Renal cortex interstitium (tissue), 15 donors: ENCODE measurements at places on chromosomes 2 and 18.

DNA sequence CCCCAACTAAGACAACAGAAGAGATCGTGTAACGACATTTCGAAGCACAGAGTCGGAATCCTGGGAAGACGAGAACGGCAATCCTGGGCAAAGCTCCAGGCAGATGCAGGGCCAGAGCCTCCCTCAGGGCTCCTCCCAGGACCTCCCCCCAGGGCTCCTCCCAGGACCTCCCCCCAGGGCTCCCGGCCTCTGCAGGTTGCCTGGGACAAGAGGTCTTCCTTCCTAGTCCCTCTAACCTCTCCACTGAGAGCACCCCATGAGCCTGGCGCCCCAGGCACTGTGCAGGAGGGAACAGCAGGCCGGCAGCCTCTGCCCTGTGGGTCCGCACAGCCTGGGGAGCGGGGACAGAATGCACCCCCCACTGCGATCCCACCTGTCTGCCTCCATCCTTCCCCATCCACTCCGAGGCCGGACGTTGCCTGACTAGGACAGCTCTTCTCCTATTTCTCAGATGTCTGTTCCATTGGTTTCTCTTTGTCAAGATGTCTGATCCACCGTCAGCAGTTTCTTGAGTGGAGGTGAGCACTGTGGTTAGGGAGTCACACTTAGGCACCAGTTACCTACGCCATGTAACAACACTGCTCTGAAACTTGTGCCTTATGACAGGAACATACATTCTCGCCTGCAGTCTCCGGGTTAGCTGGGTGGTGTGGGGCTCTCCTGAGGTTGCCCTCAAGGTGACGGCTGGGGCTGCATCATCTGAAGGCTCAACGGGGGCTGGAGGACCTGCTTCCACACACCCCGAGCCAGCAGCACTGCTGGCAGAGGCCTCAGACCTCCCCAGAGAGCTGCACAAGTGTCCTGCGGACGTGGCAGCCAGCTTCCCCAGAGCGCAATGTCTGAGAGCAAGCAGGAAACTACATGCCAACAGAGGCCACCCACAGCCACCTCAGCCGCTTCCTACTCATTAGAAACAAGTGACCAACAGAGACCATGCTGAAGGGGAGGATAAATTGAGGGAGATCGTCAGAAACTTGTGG lies 28.9 kb downstream of the ADI1 start:
- no peak for DNase-seq

GRCh38 chr2:172446474-172447063 lies 19.2 kb downstream of the ITGA6 start:
- DNase-seq, result no peak

DNA sequence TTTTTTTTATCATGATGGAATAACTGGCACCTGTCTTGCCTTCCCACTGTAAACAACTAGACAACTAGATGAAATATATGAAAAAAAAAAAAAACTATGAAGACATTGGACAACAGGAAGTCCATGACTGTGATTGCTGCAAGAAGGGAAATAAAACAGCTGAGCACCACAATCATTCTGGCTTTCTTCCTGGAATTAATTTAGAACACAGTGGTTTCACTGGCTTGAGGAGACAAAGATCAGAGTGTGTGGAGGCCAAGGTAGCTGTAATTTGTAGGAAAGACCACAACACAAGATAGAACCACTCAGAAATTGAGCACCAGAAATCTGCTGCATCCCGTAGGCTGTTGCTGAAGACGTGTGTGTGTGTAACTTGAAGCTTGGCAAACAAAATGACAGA lies 121.1 kb upstream of the PID1 start:
- DNase-seq, result no peak

- no peak for DNase-seq
Measured at GRCh38 chr2:236705295-236706105, 135.9 kb downstream of the ACKR3 start.

DNA sequence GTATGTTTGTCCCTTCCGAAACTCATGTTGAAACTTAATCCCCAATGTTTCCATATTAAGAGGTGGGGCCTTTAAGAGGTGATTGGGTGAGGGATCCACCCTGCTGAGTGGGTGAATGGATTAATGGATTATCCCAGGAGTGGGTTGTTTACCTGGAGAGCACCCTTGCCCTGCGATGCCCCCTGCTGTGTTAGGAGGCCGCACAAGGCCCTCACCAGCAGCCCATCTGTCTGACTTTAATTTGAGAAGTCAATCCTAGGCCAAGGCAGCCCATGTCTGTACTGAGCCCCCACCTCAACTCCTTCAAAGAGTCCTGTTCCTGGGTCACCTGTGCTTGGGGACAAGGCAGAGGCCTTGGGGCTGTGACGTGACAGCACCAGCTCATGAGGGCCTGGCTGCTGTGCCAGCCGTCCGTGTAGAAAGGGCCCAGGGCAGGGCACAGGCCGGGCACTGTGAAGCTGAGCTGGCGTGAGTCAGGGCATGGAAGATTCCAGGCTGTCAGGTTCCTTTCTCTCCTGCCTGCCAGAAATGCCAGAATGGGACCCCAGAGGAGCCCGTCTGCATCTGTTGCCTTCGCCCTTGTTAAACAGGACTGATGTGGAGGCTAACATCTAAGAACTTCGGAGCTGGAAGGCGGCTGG lies 21.3 kb upstream of the TAF1B start:
- DNase-seq, result no peak

- no peak for DNase-seq
Measured at GRCh38 chr2:119523952-119524694, at the start of gene SCTR. Gene SCTR (minus strand): TSS chr2:119524483. CDS start chr2:119524226, 257 bp downstream.

GRCh38 chr2:225117051-225117716 lies 74.9 kb upstream of the DOCK10 start:
- no peak for DNase-seq

DNA sequence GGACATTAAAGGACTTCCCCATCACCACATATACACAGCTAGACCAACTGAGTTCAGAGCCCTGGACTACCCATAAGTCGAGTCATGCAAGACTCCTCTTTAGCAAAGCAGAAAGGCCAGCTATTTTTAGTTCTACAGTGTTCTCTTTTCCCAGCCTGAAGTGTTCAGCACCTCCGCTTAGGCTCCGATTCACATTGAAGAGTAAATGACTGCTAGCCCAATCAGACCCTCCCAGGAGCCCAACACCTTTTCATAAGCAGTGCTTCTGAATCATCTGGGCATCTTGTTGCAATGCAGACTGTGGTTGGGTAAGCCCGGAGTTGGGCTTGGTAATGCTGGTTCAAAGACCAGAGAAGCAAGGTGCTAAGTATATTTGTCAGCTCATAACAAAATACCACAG lies 138.6 kb upstream of the MSH6 start:
- no peak for DNase-seq

- no peak for DNase-seq
Measured at GRCh38 chr2:150292807-150293206, 194.7 kb downstream of the RND3 start.

DNA sequence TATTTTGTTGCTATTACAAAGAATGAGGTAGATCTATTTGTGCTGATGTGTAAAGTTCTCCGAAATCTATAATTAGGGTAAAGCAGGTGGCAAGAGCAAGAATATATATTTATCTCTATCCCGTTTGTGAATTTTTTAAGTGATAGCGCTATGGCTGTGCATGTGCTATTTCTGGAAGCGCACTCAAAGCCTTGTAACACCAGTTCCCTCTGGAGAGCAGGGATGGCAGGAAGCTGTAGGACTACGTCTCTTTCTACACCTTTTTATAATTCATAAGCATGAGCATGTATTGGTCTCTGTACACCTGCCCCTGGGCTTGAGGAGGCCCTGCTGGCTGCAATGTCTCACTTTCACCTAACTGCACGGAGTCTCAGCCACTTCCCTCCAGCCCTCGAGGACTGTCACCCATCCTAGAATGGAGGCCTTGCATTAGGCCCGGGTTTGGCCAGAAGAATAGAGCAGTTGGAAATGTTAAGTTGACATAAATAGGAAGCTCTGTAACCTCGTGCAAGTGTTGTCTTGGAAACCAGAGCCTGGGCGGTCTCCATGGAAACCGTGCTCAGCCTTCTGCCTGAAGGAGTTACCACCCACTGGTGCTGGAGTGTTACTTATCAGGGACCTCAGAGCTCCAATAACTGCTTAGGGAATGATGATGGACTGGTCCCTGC lies 20.9 kb downstream of the ITM2C start:
- no peak for DNase-seq

DNA sequence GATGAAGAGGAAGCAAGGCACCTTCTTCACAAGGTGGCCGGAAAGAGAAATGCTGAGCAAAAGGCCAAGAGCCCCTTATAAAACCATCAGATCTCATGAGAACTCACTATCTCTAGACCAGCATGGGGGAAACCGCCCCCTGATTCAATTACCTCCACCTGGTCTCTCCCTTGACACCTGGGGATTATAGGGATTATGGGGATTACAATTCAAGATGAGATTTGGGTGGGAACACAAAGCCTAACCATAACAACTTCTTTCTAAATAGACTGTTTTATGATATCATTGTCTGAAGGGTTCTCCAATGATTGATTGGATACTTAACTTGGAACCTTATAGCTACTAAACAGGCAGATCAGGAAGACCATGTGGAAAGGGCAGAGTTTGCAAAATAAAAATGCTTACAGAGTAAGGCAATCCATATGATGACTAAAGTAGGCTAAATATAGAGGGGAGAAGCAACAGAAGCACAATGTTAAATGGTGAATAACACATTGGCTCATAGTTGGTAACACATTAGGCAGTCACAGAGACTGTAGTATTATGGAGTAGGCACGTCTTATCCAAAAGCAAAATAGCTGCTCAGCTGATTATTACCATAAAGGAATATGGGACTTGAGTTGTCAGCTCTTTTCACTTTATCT lies 179.0 kb downstream of the BARD1 start:
- no peak for DNase-seq

GRCh38 chr18:10312326-10313015 lies 142.0 kb upstream of the APCDD1 start:
- no peak for DNase-seq

GRCh38 chr2:203583701-203584100 lies 48.6 kb upstream of the RAPH1 start:
- DNase-seq, result no peak

DNA sequence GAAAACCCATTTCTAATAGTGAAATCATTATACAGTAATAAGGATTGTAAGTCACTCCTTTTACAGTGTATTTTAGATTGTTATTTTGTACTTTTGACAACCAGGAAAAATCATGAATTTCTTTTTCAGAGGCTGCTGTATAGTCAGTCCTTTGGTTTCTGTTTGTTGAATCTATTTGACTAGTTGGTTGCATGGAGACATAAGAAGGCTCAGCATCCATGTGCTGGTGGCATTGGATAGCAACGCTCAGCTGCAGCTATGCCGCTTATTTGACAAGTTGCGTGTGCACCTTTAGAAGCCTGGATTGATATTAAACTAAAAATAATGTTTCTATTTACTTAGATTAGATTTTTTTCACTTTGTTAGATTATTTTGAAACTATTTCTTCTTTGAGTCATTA lies 254.1 kb upstream of the SYT4 start:
- DNase-seq, result no peak

- DNase-seq, result no peak
Measured at GRCh38 chr2:5845798-5846330, 153.7 kb downstream of the SOX11 start.

- no peak for DNase-seq
Measured at GRCh38 chr2:14569294-14569693, 63.2 kb upstream of the LRATD1 start.

DNA sequence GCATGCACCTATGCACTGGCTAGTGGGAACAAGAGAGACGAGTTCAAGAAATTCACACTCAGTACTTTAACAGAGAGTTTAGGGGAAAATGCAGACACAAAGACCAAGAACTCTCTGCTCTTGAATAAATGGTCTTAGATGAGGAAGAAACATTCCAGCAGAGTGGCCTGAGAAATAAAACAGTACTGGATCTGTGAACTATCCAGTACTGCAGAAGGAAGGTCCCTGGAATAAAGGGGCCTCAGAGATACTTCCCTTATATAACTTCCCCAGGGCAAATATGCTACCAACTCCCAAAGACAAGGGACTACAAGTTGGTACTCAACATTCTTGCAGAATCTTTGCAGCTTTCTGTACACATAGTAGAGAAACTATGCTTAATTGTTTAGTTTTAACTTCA lies 70.9 kb upstream of the ARL5A start:
- DNase-seq, result no peak

DNA sequence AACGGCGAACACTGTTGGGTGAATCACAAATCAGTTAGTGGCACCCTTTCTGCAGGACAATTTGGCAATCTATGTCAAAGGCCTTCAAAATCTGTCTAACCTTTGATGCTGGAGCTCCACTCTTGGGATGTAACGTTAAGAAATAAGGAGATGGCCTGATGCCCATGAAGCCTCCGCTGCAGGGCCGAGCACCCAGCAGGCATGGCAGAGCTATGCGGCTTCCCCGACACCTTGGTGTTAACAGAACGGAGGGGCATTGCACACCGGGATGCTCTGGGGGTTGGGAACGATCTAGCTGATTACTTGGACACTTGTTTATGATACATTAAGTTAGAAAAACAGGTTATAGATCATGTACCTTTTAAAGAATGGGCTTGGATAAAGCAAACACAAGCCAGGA lies 265.3 kb downstream of the HDAC4 start:
- no peak for DNase-seq

DNA sequence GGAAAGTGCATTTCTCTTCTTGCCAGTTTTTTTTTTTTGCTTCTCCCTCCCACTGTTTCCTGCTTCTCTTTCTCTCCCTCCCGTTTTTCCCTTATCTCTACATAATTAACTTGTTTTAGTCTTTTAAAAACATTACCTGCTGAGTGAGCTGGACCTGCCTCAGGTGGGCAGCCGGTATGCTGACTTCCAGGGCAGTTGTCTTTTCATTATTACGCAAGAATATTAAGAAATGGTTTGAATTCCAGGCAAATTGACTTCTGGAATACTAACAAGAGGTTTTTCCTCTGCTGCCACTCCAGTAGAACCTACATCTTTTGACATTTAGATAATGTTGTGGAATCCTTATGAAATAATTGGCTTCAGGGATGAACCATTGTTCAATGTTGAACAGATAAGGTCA lies 161.8 kb downstream of the THSD7B start:
- DNase-seq, result no peak

- no peak for DNase-seq
Measured at GRCh38 chr2:28360058-28360717, 32.5 kb upstream of the FOSL2 start.
